ENCODE measurements at places on chromosomes 3 and 15. TPM values are rescaled to one million over a fixed set of nuclear protein-coding genes. Genes with fewer than 3 reads are reported as not detected.

Gene ATP13A5
- 0.27 TPM for total RNA-seq

DNA sequence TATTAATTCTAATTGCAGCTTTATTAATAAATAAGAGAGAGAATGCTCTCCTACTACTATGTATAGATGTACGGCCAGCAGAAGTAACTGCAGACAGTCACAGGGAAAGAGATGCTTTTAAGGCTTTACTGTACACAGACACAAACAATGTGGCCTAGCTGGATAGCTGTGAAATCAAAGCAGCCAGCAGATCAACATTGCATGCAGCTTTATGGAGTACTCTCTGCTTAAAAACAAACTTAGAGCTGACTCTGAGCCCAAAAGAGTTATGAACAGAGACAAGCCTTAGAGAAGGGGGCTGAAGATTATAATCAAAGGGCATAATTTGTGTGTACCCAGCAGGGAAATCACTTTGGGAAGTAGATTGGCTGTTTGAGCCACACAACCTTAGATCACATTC, 47.2 kb downstream of the CADM2 start:
- no peak for DNase-seq

DNA sequence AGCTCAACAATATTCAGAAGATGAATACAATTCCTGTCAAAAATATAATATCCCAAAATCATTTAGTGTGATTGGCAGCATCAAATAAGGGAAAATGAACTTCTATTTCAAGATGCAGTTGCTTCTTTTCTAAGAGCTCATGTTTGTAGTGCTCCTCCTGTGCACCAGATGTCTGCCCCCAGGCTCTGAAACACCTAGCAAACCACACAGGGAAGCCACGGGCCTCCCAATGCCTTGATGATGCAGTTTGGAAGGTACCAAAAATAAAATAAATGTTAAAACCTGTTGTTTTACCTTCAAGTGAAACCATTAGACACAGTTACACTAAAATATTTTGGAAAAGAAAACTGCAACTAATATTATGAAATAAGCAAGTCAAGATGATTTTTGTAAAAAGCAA, 22.2 kb downstream of the CFAP20DC start:
- no peak for DNase-seq

DNA sequence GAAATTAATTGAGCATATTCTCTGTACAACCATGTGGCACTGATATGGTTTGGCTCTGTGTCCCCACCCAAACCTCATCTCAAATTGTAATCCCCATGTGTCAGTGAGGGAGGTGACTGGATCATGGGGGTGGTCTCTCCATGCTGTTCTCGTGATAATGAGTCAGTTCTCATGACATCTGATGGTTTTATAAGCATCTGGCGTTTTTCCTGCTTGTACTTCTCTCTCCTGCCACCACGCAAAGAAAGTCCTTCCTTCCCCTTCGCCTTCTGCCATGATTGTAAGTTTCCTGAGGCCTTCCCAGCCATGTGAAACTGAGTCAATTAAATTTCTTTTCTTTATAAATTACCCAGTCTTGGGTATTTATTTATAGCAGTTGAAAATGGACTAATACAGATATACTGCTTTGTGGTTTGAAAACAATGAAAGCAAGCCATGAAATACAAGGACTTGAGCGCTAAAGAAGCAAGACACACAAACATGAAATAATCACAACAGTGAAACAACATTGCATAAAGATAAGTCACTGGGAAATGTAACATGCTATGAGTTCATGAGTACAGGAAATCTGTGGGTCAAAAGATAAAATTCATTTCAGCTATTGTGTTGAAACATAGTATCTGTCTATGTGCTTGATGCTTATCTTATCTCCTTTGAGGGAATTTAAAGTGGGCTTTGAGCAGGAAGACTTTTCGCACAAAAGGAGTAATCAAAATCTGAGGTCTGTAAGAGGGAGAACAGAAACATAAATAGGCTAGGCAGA, 288.7 kb downstream of the GBE1 start:
- no peak for DNase-seq

Gene SNRPA1
- 18.1 TPM for total RNA-seq

GRCh38 chr3:149356044-149356592, 21.3 kb downstream of the TM4SF1 start:
- DNase-seq: no peak

Gene MCF2L2
- total RNA-seq: 37.1 TPM

Data from cerebellum (tissue), 4 donors.